ENCODE measurements at places on chromosomes 16 and 17. TPM values are rescaled to one million over a fixed set of nuclear protein-coding genes. Genes with fewer than 3 reads are reported as not detected.

TP53TG3 gene
- total RNA-seq, result not detected

HOXB6 gene
- total RNA-seq, result 0.08 TPM

GAS7 gene
- not detected for total RNA-seq

CDH16 gene
- 0.04 TPM for total RNA-seq

BICDL2 gene
- total RNA-seq, result 0.23 TPM

EVPL gene
- total RNA-seq, result 14.2 TPM

MTSS2 gene
- total RNA-seq, result 28.9 TPM

LRRC37A gene
- total RNA-seq, result 0.65 TPM

SCIMP gene
- not detected for total RNA-seq
